ENCODE measurements at places on chromosomes 16 and 17. TPM values are rescaled to one million over a fixed set of nuclear protein-coding genes. Genes with fewer than 3 reads are reported as not detected.

DNA sequence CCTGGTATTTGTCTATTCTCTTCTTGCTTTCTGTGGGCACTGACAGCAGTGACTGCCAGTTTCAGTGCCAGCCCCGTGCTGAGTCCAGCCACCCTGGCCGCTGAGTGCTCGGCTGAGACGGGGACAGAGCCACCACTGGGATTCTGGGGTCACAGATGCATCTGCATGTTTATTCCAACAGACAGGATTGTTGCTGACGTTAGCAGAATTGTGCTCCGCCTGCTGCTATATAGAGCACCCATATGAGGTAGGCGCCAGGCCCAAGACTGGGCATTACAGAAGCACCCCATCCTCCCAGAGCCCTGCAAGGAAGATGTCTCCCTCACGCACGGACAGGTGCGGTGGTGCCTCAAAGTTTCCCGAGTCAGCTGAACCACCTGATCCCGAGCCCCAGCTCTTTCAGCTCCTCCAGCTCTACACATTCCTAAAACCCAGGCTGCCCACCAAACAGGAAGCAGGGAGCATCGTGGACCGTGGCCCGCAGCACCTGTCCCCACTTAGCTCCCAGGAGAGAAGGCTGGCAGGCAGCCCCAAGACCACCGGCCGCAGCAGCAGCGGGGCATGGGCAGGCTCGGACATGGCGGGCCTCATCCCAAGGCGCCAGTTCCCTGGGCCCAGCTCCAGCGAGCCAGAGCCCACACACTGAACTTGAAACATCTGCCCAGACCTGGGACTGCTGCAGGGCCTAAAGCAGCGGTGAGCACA lies 44.9 kb upstream of the RASD1 start:
- no peak overlapping the region for H3K4me3 ChIP-seq
- H3K4me1 ChIP-seq = peaks cover 9% of the 10 kb centered on the region
- no peak overlapping the region for H3K27ac ChIP-seq

Gene HAP1
- 0.06 TPM for total RNA-seq

GRCh38 chr16:23874613-23875294 lies 39.0 kb downstream of the PRKCB start:
- H3K4me3 ChIP-seq = no peak overlapping the region
- H3K27me3 ChIP-seq = no peaks in the 10 kb centered on the region
- H3K4me1 ChIP-seq = no peaks in the 10 kb centered on the region
- H3K27ac ChIP-seq = no peak overlapping the region

Gene ZNF624
- 1.2 TPM for total RNA-seq

- peaks cover 3% of the 10 kb centered on the region for H3K27me3 ChIP-seq
- no peak for DNase-seq
- no peaks in the 10 kb centered on the region for H3K36me3 ChIP-seq
- H3K4me3 ChIP-seq = no peak overlapping the region
- H3K27ac ChIP-seq = no peak overlapping the region
Observed at GRCh38 chr16:84278968-84279367, 15.7 kb upstream of the WFDC1 start.

- no peaks in the 10 kb centered on the region for H3K36me3 ChIP-seq
- H3K27me3 ChIP-seq = no peaks in the 10 kb centered on the region
Observed at GRCh38 chr16:56728027-56728426, 1.9 kb upstream of the NUP93 start.

GRCh38 chr17:47200325-47200664 lies 8.9 kb upstream of the MYL4 start:
- H3K27me3 ChIP-seq = no peaks in the 10 kb centered on the region
- H3K36me3 ChIP-seq = no peaks in the 10 kb centered on the region
- H3K27ac ChIP-seq = no peak overlapping the region
- no peak overlapping the region for H3K4me3 ChIP-seq

DNA sequence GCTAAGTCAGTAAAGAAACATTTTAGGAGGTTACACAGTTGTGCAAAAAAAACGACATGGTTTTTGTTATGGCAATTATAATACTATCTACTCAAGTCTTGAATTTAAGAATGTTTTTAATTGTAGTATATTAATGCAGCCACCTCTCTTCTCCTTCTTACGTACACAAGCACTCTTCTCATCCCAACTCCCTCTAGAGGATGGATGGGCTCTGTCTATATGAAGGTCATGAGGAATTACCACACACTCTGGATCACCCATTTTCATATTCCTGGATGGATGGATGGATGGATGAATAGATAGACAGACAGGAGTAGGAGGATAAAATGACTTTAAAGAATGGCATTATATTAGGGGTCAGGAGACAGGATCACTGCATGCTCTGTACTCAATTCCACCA lies 120.0 kb downstream of the PHKB start:
- no peak overlapping the region for H3K27ac ChIP-seq
- no peaks in the 10 kb centered on the region for H3K27me3 ChIP-seq
- H3K4me1 ChIP-seq = peaks cover 17% of the 10 kb centered on the region
- no peak for DNase-seq
- no peaks in the 10 kb centered on the region for H3K36me3 ChIP-seq

DNA sequence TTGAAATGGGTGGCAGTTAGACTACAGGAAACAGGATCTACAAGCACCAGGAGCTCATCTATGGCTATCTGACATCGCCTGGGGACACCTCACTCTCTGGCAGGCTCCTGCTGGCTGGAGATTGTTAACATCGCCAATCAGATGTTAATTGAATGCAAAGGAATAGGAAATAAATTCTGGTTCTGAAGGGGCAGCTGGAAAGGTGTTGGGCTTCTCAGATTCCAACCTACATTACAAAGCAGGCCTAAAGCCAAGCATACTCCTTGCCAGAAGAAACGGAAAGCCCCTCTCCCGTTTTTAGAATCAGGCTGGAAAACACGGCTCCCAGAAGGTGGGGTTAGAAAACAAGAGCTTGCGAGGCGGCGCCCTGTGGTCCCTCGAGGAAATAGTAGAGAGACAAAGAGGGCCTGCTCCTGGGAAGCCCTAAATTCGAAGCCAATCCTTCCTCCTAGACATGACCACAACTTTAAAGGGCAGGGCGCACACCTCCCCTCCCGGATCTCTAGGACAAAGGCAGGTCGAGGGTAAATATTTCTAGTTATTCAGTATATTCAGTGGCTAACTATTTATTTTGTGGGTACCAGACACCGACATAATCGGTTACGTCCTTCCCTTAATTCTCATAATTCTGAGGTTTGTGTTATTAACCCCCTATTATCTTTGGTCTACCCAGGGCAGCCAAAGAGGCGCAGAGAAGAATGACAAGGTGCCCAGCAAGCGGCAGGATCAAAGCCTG lies 763 bp upstream of the TOM1L1 start:
- H3K36me3 ChIP-seq = no peaks in the 10 kb centered on the region
- H3K4me1 ChIP-seq = no peaks in the 10 kb centered on the region
- H3K4me3 ChIP-seq = peak overlapping the region; percentile 75
- no peak for DNase-seq
- H3K27ac ChIP-seq = no peak overlapping the region

GRCh38 chr16:19703172-19703889 lies 14.7 kb downstream of the KNOP1 start:
- peaks cover 21% of the 10 kb centered on the region for H3K4me1 ChIP-seq
- no peak overlapping the region for H3K4me3 ChIP-seq
- H3K27ac ChIP-seq = no peak overlapping the region
- H3K27me3 ChIP-seq = no peaks in the 10 kb centered on the region
- peaks cover 76% of the 10 kb centered on the region for H3K36me3 ChIP-seq
- no peak for DNase-seq

DNA sequence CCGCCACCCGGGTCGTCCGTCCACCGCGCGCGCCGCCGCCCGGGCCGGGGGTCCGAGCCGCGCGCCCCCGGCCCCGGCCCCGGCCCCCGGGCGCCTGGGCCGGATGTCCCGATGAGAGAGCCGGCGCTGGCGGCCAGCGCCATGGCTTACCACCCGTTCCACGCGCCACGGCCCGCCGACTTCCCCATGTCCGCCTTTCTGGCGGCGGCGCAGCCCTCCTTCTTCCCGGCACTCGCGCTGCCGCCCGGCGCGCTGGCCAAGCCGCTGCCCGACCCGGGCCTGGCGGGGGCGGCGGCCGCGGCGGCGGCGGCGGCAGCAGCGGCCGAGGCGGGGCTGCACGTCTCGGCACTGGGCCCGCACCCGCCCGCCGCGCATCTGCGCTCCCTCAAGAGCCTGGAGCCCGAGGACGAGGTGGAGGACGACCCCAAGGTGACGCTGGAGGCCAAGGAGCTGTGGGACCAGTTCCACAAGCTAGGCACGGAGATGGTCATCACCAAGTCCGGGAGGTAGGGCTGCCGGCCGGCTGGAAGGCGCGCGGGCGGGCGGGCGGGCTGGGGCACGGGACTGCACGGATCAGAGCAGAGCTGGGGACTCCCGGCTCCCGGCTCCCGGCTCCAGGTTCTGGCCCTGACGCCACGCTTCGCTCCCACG lies 548 bp downstream of the TBX2 start:
- H3K4me1 ChIP-seq = peaks cover 31% of the 10 kb centered on the region
- H3K4me3 ChIP-seq = peak overlapping the region; percentile 77

Gene C17orf78
- not detected for total RNA-seq

DNA sequence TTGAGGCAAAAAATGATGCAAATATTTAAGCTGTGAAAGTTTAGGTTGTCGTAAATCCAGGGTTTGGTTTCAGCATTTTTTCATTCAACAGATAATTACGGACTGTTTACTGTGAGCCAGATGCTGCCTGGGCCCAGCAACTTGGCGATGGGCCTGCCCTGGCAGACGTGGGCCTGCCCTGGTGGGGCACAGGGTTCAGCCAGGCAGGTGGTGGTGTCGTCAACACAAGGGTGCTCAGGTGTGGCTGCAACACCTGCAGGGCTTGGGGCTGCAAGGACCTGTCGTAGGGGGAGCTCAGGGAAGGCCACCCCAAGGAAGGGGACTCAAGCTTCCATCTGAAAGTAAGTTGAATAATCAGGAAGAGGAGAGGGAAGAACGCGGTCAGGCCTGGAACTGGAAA lies 15.1 kb downstream of the ZC3H18 start:
- peak; percentile 3 for DNase-seq
- no peaks in the 10 kb centered on the region for H3K27me3 ChIP-seq
- no peak overlapping the region for H3K4me3 ChIP-seq
- H3K4me1 ChIP-seq = no peaks in the 10 kb centered on the region
- no peak overlapping the region for H3K27ac ChIP-seq
- H3K36me3 ChIP-seq = peaks cover 65% of the 10 kb centered on the region

- no peaks in the 10 kb centered on the region for H3K36me3 ChIP-seq
- DNase-seq = no peak
- peaks cover 10% of the 10 kb centered on the region for H3K4me1 ChIP-seq
- no peaks in the 10 kb centered on the region for H3K27me3 ChIP-seq
- no peak overlapping the region for H3K27ac ChIP-seq
Observed at GRCh38 chr17:74759243-74759801, 10.9 kb downstream of the NHERF1 start.

Gene ZSCAN10
- not detected for total RNA-seq

Gene TBX4
- total RNA-seq = not detected

DNA sequence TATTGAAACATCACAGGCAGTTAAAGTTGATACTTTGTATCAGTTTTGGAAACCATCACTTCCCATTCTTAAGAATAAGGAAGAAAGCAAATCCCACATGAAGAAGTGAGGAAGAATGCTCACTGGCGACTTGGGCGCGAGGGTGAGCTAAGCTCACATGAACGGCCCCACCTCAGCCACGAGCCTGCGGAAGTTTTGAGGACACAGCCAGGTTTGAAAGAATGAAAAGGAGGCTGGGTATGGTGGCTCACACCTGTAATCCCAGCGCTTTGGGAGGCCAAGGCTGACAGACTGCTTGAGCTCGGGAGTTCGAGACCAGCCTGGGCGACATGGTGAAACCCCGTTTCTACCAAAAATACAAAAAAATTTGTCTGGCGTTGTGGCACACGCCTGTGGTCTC lies 110.3 kb upstream of the CHMP6 start:
- no peak for DNase-seq
- H3K4me1 ChIP-seq = peaks cover 15% of the 10 kb centered on the region
- no peaks in the 10 kb centered on the region for H3K27me3 ChIP-seq
- peaks cover 57% of the 10 kb centered on the region for H3K36me3 ChIP-seq
- H3K27ac ChIP-seq = no peak overlapping the region

Measured in psoas muscle (tissue), 8 donors.